Ovary (tissue), 10 donors: ENCODE measurements at places on chromosomes 1 and 21. TPM values are rescaled to one million over a fixed set of nuclear protein-coding genes. Genes with fewer than 3 reads are reported as not detected.

Gene GPR89A
- 12.5 TPM for polyA plus RNA-seq

Gene CD1B
- not detected for polyA plus RNA-seq

Gene CYP2J2
- 0.12 TPM for polyA plus RNA-seq

Gene KIF17
- polyA plus RNA-seq, result 1.00 TPM

Gene AGO1
- 16.3 TPM for polyA plus RNA-seq

Gene MDM4
- polyA plus RNA-seq, result 30.7 TPM

Gene ZMYM4
- polyA plus RNA-seq, result 27.1 TPM

Gene ALG14
- 1.2 TPM for polyA plus RNA-seq

Gene FAM72C
- 0.20 TPM for polyA plus RNA-seq

Gene TMIGD3
- 2.6 TPM for polyA plus RNA-seq

Gene NR5A2
- 45.8 TPM for polyA plus RNA-seq

Gene MPZ
- 2.3 TPM for polyA plus RNA-seq

Gene UTS2
- polyA plus RNA-seq, result 0.55 TPM

Gene HLX
- polyA plus RNA-seq, result 9.4 TPM

Gene BLZF1
- polyA plus RNA-seq, result 9.2 TPM

Gene OR2L13
- polyA plus RNA-seq, result 0.04 TPM

Gene RYR2
- 3.5 TPM for polyA plus RNA-seq

Gene TRAF3IP3
- polyA plus RNA-seq, result 1.2 TPM

Gene FGR
- 6.8 TPM for polyA plus RNA-seq

Gene GPATCH4
- 10.0 TPM for polyA plus RNA-seq

Gene TSSK3
- 4.2 TPM for polyA plus RNA-seq

Gene ZNF593OS
- not detected for polyA plus RNA-seq

Gene PLPPR4
- polyA plus RNA-seq, result 1.3 TPM

Gene SPRR2D
- 0.27 TPM for polyA plus RNA-seq

Gene CORT
- polyA plus RNA-seq, result not detected

Gene WDTC1
- polyA plus RNA-seq, result 25.7 TPM

Gene CDK11B
- 30.1 TPM for polyA plus RNA-seq

Gene TDRKH
- polyA plus RNA-seq, result 1.9 TPM

Gene HFM1
- 3.2 TPM for polyA plus RNA-seq

Gene TMPRSS15
- polyA plus RNA-seq, result 0.38 TPM

Gene PLA2G2F
- 0.02 TPM for polyA plus RNA-seq

Gene SMIM11
- polyA plus RNA-seq, result 25.0 TPM
